Stimulated activated CD8-positive, alpha-beta memory T cell treated with anti-CD3 and anti-CD28 coated beads, Interleukin-7, amount 100 ng/mL, for 4 hours (primary cell): ENCODE measurements at places on chromosomes 2 and 18.

DNA sequence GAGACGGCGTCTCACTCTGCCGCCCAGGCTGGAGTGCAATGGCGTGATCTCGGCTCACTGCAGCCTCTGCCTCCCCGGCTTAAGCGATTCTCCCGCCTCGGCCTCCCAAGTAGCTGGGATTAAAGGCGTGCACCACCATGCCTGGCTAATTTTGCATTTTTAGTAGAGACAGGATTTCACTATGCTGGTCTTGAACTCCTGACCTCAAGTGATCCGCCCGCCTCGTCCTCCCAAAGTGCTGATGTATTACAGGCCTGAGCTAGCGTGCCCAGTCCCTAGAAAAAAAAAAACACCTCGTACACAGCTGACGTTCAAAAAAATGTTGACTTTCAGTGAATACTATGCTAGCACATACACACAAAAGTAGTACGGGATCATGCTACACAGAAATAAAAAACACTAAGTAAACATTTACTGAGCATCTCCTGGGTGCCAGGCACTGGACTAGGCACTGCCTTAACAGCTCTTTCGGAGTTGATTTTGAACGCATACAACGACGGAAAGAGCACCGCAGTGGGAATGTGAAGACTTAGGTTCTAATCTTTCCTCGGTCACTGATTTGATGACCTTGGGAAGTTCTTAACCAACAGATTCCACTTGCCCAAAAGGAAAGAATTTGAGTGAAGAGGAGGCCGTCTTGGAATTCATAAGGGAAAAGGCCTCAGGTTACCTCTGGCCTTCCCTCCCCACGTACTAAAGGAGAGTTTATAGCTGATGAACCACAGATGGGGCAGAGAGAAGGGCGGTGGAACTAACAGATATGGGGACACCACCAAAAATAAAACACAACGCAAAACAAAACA is 1.1 kb downstream of the DNAJC27 start:
- DNase-seq: no peak

- no peak for DNase-seq
These were observed 132.5 kb downstream of the CSRNP3 start for GRCh38 chr2:165601928-165602521.

GRCh38 chr18:58660915-58661314 is 10.3 kb upstream of the MALT1 start:
- DNase-seq: no peak

- no peak for DNase-seq
These were observed 7.3 kb upstream of the SLC39A10 start for GRCh38 chr2:195649629-195650190.

DNA sequence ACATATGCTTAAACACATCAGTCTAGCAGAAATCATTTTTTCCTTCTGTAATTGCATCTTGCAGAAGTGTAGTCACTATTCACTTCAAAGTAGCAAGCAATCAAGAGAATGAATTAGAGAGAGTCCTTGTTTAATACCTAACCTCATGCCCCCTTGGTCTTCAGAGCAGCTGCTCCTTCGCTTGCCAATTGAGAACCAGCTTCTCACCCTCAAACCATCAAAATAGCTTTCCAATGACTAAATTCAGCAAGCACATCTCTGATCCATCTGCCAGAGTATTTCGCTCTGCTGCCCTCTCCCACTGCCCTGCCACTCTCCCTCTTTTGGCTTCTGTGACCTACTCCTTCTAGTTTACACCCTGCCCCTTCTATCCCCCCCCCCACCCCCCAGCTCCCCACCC is 120.7 kb upstream of the AGAP1 start:
- DNase-seq: no peak

- peak; percentile 2 for DNase-seq
These were observed 47.5 kb downstream of the PTGR3 start for GRCh38 chr18:75161256-75162028.

DNA sequence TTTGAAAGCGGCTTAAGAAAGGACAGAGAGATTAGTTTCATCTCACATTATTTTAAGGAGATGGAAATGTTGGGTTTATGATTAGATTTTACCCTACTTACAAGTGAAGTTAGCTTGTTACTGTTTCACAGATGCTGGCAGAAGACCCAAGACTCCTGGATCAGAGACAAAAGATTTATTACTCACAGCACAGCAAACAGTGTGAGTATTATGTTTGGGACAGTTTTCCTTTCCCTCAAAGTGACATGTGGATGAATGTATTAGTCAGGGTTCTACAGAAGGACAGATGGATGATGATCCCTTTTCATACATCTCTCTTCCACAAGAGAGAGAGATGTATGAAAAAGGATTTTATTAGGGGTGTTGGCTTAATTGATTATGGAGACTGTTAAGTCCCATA is 281.8 kb upstream of the CDH2 start:
- DNase-seq: no peak

DNA sequence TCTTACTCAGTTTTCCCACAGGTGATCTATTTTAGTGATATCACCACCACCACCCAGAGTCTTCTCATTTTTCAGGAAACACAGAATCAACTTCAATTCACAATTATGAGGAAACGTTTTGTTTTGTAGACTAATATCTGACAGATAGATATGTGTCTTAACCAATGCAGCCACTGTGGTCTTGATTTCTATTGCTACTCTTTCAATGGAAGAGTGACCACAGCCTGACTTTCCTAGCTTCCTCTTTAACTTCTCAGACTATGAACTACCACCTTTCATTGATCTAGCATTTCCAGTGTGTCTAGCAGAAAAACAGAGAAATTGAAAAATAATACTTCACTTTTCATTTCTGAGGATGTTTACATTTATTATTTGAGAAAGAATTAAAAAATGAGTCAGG is 20.5 kb downstream of the ADAM17 start:
- no peak for DNase-seq

DNA sequence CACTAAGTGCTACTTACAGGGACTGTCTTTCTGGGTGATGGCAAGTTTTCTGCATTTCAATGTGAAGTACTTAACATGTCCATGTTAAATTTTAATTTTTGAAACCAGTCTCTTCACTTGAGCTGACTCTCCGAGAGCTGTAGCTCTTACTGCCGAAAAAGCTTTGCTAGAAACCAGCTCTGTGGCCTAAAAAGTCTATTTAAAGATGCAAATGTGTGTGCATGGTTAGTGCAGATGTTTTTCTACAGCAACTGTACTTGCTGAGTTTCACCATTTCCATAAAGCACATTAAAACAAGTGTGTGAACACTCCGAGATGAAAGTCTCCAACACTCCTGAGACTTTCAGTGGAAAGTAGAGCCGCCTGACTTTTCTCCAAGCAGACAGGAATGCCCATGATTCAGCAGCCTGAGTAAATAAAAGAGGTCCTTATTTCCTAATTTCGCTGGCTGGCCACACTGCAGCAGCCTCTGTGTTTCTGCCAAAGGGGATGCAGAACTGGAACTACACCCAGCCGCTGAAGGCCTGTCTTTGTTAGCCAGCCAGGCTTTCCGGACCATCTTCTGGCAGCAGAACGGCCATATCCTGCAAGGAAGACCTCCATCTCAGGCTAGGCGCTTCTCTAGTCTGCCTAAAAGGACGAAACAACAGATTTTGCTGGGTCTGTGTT is 121.2 kb downstream of the ZNF521 start:
- DNase-seq: no peak

DNA sequence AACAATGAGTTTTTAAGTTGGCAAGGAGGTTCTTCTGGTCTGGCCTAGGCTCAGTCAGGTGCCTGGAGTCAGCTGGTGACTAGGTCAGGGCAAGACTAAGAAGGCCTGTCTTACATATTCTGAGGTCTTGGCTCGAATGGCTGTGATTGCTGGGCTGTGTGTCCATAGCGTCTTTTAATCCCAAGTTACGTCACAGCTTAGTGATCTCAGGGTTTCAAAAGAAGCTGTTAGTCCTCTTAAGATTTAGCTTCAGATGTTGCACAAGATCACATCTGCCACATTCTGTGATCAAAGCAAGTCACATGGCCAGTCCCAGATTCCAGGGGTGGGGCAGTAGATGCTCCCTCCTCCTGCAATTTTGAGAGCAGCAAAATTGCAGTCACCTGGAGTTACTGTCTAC is 61.3 kb downstream of the PKP4 start:
- no peak for DNase-seq

- no peak for DNase-seq
These were observed 102.5 kb downstream of the BARD1 start for GRCh38 chr2:214706986-214707385.

- DNase-seq: no peak
These were observed 61.5 kb downstream of the EMILIN2 start for GRCh38 chr18:2908166-2908945.

DNA sequence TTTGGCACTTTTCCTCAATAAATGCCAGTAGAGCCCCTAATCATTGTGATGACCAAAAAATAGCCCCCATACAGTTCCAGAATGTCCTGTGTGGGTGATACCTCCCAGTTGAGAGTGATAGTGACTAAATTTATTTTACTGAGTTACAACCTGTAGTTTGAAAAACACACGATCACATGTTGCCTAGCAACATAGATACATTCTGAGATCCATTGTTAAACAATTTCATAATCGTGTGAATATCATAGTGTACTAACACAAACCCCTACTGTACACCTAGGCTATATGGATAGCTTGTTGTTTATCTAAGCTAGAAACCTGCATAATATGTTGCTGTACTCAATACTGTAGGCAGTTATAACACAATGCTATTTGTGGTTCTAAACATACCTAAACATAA is 30.6 kb downstream of the KCMF1 start:
- DNase-seq: no peak

DNA sequence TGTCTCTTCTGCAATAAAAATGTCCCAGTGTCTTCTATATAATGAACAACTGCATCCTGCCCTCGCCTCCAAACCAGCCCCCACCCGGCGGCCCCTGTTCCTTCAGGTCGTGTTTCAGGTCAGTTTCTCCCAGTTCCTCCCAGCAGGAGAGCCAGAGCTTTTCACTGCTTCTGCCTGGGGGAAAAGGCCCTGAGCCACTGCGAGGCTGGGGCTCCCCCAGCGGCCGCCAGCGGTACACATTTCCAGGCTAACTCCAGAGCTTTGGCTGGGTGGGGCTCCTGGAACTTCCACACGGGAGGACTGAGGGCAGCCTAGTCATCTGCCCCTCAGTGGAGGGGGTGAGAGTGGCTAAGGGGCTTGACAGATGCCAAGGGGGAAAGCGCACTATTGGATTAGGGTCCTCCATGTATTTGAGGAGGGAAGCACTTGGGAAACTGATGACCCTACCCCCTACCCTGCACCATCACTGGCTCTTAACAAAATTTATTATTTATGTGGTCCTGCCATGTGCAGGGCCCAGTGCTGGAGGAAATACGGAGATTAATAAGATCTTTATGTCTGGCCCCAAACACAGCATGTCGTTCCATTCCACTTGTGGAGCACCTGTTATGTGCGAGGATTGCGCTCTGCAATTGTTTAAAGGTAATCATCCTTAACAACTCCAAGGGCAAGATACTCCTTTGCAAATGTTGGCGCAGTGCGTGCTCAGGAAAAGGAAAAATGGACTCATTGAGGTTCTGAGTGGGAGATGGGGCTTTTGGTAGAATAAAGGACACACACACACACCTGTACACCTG is 17.3 kb upstream of the CYS1 start:
- DNase-seq: no peak

GRCh38 chr2:239129147-239129920 is 271.5 kb downstream of the HDAC4 start:
- DNase-seq: no peak

GRCh38 chr2:120012363-120012762 is 514 bp upstream of the EPB41L5 start:
- DNase-seq: no peak

DNA sequence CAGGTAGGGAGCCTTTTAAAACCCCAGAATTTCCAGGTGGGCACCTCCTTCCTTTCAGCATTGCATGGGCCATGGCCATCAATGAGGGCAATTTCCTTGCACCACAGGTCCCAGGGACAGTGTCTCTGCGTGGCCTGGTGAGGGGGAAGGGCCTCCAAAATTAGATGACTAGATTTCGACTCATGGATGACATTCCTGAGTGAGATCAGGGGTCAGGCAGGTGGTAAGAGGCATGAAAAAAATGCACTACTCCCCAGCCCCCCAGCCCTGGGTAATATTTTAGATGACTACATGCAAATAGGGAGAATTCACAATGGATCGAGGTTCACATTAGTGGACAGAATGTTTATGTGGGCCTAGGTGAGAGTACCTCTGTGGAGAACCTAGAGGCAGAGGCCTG is 19.0 kb upstream of the IGFBP5 start:
- DNase-seq: no peak

DNA sequence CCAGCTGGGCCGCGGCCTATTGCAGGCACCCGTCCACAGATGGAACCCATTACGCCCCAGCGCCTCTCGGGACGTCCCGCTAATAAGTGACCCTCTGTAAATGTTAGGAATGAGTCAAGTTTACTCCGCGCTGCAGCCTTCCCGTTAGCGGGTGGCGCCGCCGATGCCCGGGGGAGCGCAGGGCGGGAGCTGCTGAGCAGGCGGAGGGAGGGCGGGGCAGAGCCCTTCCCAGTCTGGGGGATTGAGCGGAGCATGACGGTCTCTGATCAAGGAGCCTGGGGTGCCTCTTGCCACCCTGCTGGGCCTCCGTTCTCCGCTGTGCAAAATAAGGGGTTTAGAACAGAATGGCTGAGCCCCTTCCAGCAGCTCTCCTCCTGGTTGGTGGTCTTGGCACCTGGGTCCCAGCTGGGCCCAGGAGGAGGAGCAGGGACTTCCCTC is 10.5 kb downstream of the CROCC2 start:
- no peak for DNase-seq

- no peak for DNase-seq
These were observed 159.3 kb downstream of the HDAC4 start for GRCh38 chr2:239241431-239241960.

DNA sequence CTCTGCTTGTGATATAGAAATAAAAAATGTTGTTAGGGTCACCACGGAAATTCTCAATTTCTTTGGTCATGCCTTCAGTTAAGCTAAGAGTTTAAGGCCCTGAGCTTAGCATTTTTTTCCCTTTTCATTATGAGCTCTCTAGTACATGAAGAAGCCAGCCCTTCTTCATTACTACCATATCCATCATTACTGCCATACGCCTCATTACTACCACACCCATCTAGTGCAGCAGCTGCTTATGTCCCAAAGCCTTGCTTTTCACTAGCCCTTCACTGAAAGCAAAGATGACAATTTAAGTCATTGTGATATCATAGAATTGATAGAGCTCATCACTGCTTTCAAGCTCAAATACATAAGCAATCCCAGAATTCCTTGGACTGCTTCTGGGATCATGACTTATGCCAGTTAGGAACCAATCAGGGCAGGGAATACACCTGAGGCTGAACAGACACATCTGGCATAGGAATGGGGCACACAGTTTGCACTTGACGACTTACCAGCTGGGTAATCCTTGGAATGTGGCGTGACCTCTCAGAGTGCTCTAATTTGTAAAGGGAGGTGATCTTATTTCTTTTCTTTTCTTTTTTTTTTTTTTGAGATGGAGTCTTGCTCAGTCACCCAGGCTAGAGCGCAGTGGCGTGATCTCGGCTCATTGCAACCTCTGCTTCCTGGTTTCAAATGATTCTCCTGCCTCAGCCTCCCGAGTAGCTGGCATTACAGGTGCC is 40.3 kb downstream of the SOWAHC start:
- no peak for DNase-seq

DNA sequence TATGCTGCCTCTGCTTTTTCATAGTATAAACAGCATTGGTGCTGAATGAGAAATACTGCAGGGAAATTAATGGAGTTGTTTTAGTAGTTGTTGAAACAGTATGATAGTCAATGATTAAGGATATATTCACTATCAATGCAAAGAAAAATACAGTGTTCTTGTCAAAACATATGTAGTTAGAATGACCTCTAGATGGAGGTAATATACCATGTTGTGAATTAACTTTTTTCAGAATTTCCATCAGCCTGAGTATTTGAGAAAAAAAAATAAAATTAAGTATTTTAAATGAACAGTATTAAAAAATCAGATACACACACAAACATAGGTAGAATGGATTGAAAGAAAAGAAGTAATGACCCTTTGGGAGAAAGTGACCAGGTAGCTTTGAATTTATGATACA is 59.5 kb downstream of the RMDN2 start:
- DNase-seq: no peak
